ENCODE measurements at places on chromosomes 12 and 14. TPM values are rescaled to one million over a fixed set of nuclear protein-coding genes. Genes with fewer than 3 reads are reported as not detected.

GRCh38 chr12:119447618-119448017, 113.1 kb downstream of the CCDC60 start:
- no peaks in the 10 kb centered on the region for H3K36me3 ChIP-seq
- no peaks in the 10 kb centered on the region for H3K27me3 ChIP-seq
- no peaks in the 10 kb centered on the region for H3K4me1 ChIP-seq
- DNase-seq = no peak

DNA sequence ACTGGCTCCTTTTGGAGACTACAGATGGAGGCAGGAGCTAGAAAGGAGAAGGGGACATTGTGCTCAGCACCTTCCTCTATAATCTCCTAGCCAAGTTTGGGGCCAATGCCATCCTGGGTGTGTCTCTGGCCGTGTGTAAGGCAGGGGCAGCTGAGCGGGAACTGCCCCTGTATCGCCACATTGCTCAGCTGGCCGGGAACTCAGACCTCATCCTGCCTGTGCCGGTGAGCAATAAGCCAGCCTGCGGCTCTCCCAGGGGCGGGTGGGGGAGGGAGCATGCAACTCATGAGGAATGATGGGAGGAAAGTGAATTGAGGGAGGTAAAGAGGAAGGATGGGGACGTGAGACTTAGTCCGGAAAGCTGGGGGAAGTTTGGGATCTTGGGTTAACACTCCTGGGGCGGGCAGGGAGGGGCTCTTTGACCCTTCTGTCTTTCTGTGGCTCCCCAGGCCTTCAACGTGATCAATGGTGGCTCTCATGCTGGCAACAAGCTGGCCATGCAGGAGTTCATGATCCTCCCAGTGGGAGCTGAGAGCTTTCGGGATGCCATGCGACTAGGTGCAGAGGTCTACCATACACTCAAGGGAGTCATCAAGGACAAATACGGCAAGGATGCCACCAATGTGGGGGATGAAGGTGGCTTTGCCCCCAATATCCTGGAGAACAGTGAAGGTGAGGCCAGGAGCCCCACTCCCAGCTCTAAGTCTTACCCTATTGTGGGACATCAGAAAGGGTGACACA, 3.3 kb downstream of the ENO2 start:
- no peaks in the 10 kb centered on the region for H3K36me3 ChIP-seq
- H3K4me1 ChIP-seq = peaks cover 12% of the 10 kb centered on the region
- H3K27me3 ChIP-seq = peaks cover 30% of the 10 kb centered on the region
- no peak for DNase-seq

DNA sequence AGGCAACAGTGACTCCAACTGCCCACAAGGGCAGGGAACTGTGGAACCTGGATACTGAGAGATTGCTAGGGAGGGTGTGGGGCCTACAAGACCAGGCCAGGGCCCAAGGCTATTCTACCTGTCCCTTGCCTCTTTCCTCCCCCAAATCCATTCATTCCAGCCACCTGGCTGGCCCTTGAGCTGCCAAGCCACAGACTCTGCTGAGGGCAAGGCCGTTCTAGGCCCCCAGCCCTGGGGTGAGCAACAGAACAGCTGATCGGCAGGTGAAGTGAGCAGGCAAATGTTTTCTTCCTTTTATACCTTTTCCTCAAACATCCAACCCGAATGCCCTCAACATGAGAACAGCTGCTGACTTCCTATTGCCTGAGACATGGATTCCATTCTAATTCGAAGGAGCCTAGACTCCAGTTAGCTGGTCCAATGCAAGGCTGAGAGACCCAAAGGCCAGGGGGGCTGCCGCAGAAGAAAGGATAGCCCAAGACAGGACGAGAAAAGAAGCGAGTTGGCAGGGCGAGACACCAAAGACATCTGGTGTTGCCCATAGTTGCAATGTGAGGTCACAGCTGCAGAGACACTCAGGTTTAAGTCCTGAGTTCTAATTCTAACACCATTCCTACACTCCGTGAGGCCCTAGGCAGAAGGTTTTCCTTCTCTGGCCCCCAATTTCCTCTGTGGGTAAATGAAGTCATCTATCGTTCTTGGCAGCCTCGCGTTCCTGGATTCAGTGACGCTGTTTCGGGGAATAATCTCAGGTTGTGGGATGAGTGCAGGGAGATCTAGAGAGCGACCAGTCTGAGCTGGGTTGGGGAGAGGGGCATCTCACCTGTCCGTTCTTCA, 1.7 kb downstream of the C1QL4 start:
- DNase-seq = no peak
- H3K36me3 ChIP-seq = peaks cover 2% of the 10 kb centered on the region
- peaks cover 38% of the 10 kb centered on the region for H3K4me1 ChIP-seq
- H3K27ac ChIP-seq = no peak overlapping the region
- H3K4me3 ChIP-seq = no peak overlapping the region

- H3K27ac ChIP-seq = no peak overlapping the region
- DNase-seq = no peak
- H3K27me3 ChIP-seq = no peaks in the 10 kb centered on the region
- H3K36me3 ChIP-seq = peaks cover 2% of the 10 kb centered on the region
- H3K4me1 ChIP-seq = no peaks in the 10 kb centered on the region
Measured at GRCh38 chr12:44307506-44308168, 471.8 kb downstream of the TMEM117 start.

DNA sequence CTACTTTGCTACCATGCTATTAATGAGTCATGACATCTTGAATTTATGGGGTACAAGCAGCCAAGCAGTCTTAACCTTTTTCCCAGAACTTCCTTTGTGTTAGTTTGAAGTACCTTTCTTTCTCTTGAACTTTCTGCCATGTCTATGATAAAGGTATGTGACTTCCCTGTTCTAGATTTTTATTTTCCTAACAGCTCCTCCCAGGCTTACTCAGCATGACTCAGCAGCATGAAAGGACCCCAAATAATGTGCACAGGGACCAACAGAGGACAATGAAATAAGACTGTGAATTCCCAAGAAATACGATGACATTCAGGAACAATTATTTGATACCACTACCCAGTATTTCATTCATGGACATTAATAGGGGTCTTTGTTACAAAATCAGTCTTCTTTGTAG, 60.0 kb downstream of the TTC6 start:
- H3K4me3 ChIP-seq = no peak overlapping the region
- H3K36me3 ChIP-seq = no peaks in the 10 kb centered on the region
- no peak for DNase-seq
- H3K27ac ChIP-seq = no peak overlapping the region
- H3K27me3 ChIP-seq = no peaks in the 10 kb centered on the region
- no peaks in the 10 kb centered on the region for H3K4me1 ChIP-seq

DNA sequence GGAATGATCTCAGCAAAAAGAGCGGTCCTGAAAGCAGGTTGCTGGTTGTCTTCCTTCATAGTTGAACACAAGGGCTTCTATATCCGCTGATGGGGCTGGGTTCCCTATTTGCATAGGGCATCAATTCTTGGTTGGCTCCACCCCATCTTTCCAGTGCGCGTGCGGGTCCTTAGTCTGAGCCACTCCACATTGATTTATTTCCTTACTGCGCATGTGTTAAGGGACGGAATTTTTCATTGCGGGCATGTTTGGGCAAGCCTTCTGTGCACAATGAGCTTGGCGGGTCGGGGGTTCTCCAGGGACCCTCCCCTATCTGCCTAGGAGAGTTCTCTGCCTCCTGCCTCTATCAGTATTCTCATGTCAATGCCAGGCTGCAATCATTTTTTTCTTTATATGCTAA, 21.2 kb upstream of the DLGAP5 start:
- H3K4me3 ChIP-seq = no peak overlapping the region
- no peak for DNase-seq
- H3K4me1 ChIP-seq = no peaks in the 10 kb centered on the region
- no peaks in the 10 kb centered on the region for H3K36me3 ChIP-seq

GRCh38 chr14:53683229-53683628, 273.4 kb downstream of the BMP4 start:
- DNase-seq = no peak
- no peak overlapping the region for H3K4me3 ChIP-seq
- H3K4me1 ChIP-seq = peaks cover 3% of the 10 kb centered on the region
- no peak overlapping the region for H3K27ac ChIP-seq

The KLRC4 gene
- polyA plus RNA-seq = 0.87 TPM

The OR6C2 gene
- polyA plus RNA-seq = not detected

The GALNT6 gene
- 31.1 TPM for polyA plus RNA-seq

The MYO1H gene
- polyA plus RNA-seq = 1.0 TPM
